ENCODE measurements at places on chromosomes 13 and 19.

- no peak for DNase-seq
Measured at GRCh38 chr13:110411688-110412059, 104.6 kb downstream of the COL4A2 start.

- DNase-seq = no peak
Measured at GRCh38 chr13:56900549-56901279, 240.0 kb upstream of the PRR20A start.

DNA sequence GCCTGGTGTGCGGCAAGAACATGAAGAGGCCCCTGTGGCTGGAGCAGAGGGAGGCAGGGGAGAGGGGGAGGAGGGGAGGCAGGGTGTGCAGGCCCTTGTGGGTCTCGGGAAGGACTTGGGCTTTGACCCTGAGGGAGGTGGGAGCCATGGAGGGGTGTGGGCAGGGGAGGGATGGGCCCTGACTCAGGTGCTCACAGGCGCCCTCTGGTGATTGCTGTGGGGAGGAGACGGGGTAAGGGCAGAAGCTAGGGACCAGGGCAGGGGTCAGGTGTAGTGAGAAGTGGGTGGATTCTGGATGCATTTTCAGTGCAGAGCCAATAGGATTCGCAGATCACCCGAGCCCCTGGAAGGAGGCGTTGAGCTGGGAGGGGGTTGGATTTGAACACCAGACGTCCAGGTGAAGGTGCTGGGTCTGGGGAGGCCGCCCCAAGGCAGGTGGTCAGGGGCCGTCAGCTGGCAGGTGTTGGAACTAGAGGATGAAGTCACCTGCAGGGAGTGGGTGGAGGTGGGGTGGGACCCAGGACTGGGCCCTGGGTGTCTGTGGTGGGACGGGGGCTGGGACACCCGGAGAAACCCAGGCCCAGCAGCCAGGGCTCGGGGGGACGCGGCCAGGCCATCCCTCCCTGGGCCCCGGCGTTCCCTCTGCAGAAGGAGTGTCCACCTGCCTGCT, 185.4 kb downstream of the KDM4B start:
- DNase-seq = peak; percentile 15

DNA sequence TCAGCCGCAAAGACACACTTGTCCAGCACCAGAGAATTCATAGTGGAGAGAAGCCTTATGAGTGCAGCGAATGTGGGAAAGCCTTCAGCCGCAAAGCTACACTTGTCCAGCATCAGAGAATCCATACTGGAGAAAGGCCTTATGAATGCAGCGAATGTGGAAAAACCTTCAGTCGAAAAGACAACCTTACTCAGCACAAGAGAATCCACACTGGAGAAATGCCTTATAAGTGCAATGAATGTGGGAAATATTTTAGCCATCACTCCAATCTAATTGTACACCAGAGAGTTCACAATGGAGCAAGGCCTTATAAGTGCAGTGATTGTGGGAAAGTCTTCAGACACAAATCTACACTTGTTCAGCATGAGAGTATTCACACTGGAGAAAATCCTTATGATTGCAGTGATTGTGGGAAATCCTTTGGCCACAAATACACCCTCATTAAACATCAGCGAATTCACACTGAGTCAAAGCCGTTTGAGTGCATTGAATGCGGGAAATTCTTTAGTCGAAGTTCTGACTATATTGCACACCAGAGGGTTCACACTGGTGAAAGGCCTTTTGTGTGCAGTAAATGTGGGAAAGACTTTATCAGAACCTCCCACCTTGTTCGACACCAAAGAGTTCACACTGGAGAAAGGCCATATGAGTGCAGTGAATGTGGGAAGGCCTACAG, 6.8 kb downstream of the ZNF134 start:
- no peak for DNase-seq
